Epithelial cell of proximal tubule (primary cell): ENCODE measurements at places on chromosomes 2 and 18. TPM values are rescaled to one million over a fixed set of nuclear protein-coding genes. Genes with fewer than 3 reads are reported as not detected.

DNA sequence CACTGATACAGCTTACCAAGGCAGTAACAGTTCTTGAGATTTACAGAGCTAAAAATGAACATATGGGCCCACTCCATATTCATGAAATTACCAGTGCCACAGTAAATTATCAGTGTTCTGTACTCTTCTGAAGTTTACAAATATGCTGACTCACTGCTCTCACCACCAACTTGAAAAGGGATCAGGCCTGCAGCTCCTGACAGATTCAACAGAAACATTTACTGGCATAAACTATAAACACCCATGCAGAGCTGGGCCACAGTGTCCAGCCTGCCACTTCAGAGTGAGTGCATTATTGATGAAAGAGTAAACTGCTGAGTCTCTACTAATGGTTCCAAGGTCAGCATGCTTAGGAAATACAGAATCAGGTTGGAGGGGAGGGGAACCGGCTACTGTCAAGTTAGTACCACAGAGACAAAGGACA lies 83.1 kb downstream of the FARSB start:
- DNase-seq, result no peak

DNA sequence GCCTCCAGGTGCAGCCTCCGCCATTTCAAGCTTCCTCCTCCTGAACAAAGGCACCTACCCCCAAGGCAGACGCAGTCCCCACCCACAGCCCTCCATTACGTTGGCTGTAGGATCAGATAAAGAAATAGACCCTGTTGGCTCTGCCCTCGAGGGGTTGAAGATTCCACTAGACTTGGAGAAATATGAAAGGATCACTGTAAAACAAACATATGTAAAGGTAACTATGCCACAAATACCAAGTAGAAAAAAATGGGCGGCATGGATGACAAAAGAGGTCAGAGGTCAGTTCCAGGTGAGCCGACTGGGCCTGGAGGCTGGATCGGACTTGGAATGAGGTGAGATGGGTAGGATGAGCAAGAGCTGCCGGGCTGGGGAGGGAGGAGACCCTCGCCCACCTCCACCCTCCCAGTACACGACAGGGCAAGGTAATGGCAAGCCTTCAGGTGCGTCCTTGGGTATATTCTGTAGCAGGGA lies 84.8 kb upstream of the POMC start:
- DNase-seq, result no peak

DNA sequence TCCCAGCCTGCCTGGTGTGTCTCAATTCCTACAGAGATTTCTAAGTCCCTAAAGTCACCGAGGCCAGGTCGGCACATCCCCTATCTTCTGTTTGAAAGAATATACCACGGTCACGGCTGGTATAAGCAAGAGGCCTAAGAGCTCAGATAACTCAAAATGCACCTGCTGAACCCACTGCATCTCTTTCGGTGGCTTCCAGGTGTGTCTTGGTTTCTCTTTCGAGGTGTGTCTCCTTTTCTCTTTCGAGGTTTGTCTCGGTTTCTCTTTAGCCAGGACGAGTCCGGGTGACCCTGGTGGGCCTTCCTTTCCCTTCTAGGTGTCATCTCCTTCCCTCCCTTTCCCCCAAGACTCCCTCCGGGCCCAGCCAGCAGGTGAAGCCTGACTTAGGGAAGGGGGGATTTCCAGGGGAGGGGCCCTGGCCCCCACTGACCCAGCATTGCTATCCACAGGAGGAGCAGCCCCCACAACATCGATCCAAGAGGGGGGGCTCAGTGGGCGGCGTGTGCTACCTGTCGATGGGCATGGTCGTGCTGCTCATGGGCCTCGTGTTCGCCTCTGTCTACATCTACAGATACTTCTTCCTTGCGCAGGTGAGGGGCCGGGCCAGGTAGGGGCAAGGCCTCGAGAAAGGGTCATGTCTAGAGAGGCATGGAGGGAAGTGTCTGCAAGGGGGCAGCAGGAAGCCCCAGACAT lies 8.4 kb downstream of the ITM2C start:
- no peak for DNase-seq

DNA sequence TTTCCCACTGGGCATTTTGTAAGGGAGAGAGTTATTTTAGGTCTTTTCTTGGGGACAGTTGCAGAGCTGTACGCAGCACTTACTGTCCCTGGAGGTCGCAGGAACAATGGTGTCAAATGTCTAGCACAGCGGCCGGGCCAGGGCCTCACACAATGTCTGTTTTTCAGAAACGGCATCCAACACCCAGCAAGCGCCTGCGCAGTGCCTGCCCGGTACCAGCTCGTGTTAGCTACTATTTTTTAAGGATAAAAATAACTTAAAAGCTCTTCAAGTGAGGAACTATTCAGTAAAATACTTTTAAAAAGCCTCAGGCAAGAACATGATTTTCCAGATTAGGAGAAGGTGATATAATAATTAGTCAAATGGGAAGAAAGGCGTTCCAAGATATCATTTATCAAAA lies 90.0 kb downstream of the MBP start:
- DNase-seq, result no peak

GRCh38 chr18:4677006-4677405 lies 221.9 kb upstream of the DLGAP1 start:
- DNase-seq, result no peak

GRCh38 chr2:220913384-220913783 lies 658.7 kb downstream of the EPHA4 start:
- DNase-seq, result no peak

- DNase-seq, result no peak
Measured at GRCh38 chr2:119715409-119716283, 36.6 kb downstream of the TMEM177 start.

DNA sequence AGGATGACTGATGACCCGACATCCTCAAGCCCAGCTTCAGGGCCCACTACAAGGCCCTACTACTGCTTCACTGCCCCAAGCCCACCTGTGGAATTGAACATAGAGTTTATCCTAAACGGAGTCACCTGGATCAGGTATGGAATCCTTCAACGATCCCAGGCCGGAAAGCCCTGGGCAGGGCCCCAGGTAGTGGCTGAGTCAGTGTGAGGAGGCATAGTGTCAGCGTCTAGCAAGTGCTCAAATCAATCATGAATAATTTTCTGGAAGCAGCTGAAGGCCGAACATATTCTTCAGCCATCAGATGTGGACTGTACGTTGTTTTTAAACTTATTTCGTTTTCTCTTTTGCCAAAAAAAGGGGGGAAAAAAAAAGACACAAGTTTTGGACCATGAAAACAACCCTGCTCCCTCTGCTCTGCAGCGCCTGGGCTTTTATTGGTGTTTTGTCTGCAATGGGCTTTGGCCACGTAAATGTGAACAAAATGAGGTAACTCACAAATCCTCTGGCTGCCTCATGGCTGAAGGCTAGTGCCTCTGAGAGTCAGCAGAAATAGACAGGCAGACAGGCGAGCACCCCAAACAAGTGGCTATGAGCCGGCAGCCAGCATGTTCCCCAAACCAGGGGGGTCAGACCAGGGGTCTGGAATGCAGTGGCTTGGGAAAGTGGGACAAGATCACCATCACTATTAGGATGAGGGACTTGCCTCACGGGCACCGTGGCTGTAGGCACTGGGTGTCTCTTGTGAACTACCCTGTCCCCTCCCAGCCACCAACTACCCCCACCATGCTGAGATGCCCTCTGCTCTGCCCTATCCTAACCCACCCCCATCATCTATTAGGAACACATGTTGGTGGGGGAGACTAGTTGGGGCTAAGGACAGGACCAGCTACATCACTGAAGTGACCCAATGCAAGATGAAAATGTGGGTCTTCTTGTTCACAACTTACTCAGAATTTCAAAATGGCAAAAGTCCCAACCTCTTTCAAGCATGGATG lies 51.4 kb downstream of the TTC32 start:
- no peak for DNase-seq

TXNDC2 gene
- total RNA-seq, result not detected in 2 replicates

DNAJC5G gene
- not detected in 2 replicates for total RNA-seq

GCG gene
- not detected in 2 replicates for total RNA-seq

DIS3L2 gene
- total RNA-seq, result 23.9 and 31.6 TPM in 2 replicates
